CD8-positive, alpha-beta T cell (primary cell): ENCODE measurements at places on chromosomes 2 and 18. TPM values are rescaled to one million over a fixed set of nuclear protein-coding genes. Genes with fewer than 3 reads are reported as not detected.

DYNAP gene
- total RNA-seq = not detected

CCDC142 gene
- total RNA-seq = 13.6 TPM

SDC1 gene
- total RNA-seq = not detected

SERPINB3 gene
- total RNA-seq = not detected

- DNase-seq = no peak
Observed at GRCh38 chr2:98483257-98483861, 38.7 kb downstream of the INPP4A start.

GRCh38 chr2:88754585-88755320 lies 63.3 kb downstream of the RPIA start:
- no peak for DNase-seq

DNA sequence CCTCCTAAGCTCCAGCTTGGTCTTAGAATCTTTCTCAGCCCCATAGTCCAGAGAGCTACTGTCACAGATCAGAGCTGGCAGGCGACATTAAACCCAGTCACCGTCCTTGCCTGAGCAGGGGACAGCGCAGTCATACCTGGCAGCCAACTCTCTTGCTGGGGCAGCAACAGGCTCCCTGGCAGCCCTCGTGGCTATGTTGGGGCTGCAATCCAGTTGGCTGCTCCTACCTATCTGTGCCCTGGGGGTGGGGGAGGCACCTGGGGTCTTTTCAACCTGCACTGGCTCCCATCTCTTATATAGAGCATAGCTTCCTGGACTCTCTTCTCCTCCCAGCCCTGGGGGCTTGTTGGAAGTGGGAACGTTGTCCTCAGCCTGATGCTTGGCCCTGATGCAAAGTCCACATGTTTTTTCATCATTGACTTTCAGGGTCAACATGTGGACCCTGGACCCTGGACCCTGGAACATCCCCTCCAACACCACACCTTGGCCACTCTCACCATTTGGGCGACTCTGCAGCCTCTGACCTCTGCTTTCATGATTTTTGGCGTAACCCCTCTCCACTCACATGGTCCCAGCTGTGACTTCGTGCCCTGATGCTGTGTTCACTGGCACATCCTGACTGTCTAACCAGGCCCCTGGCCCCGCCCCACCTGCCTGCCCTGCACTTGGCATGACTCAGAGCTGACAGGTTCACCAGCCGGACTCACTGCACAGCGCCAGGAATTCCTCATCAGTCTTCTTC lies 45.6 kb downstream of the ATOH8 start:
- DNase-seq = no peak

DNA sequence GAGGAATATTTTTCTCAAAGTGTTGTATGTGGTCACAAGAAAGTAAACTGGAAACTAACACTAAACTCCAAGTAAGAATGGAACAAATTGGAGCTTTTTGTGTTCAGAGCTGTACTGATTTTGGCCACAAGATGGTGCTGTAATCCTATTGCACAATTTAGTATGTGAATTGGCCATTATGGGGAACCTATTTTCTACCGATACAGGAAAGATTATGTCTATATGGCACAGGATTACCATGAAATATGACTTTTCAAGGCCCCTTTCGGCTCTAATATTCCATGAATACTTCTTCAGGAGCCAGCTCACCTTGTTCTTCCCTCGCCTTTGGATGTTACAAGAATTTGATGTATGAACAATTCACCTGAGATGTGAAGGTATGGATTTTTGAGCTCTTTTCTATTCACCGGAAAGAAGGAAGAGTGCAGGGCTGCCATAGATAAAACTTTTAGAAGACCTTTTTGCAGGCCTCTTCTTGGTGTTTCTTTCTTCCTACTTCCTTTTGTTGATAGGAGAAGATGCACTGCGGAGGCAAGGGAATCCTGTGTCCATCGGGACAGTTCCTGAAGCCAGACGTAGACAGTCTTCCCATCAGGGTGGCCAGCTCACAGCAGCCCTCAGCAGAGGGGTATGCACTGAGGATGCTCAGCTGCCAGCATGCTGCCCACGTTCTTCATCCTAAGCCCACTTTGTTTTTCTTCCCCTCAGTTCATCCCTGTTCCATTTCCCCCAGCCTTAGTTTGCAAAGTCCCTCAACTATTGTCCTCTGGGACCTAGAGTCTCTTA lies 13.3 kb downstream of the MRPL44 start:
- peak; percentile 19 for DNase-seq

- no peak for DNase-seq
Observed at GRCh38 chr18:2968606-2969005, 44.3 kb downstream of the LPIN2 start.

DNA sequence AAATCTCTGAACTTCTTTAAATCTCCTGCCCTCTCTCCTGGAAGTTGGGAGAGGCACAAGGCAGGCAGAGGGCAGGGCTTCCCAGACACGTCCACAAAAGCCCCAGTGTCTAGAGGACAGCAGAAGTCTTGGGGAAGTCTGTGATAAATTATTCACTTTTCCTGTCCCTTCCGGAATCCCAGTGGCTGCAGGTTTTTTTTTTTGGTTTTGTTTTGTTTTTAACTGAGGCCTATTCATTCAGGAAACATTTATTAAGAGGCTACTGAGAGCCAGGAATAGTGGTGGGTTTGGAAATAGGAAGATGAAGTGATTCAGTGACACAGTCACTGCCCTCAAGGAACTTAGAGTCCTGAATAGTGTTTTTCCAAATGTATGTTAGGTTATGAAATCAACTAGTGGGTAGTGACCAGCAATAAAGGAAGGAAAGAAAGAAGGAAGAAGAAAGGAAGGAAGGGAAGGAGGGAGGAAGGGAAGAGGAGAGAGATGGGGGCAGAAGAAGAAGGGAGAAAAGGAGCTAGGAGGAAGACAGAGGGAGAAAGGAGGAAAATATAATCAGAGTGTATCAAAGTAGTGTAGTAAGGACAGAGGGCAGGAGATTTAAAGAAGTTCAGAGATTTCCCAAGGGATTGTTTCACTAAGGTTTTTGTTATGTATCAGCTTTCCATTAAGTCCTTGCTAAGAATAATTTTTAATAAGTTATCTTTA lies 98.9 kb upstream of the ZFP36L2 start:
- no peak for DNase-seq

- no peak for DNase-seq
Observed at GRCh38 chr2:102056079-102056581, 64.4 kb downstream of the IL1R2 start.
